NCI-H524 (cell line): ENCODE measurements at places on chromosomes 16 and 17.
A peak's percentile ranks its signal among the peaks of the same experiment; 100 is the strongest.

DNA sequence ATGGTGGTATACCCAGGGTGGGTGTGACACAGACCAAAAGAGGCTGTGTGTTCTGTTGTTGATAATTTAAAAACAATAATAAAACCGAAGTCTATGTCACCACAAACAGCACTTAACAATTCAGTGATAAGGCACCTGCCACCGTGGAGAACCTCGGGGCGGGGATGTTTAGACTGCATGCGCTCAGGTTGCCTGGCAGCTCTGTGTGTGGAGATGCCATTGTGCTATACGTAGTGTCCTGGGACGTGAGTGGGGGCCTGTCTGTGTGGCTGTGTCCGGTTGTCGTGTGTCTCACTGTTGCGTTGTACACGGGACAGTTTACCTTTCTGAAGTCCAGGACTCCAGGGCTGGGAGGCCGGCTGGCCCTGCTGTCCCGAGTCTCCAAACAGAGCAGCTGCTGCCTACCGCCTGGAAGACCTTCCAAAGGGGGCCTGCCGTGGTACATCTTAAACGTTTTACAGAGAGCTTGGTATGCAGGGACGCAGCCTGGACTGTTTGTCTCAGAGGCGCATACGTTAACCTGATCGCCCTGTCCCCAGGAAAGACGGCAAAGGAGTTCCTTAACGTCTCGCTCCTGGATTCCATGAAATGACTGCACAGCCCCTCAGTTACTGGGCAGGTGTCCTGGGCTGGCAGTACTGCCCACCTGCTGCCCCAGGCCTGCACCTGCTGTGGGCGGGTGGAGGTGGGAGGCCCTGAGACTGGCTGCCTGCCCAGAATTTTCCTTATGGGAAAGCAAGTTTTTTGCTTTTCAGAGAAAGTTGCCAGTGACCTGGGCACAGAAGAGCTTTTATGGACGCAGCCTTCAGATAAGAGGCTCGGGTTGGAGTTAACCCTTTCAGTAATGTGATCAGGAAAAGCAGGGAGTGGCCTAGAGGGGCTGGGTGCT, 19.0 kb downstream of the SPIRE2 start:
- no peak for DNase-seq

DNA sequence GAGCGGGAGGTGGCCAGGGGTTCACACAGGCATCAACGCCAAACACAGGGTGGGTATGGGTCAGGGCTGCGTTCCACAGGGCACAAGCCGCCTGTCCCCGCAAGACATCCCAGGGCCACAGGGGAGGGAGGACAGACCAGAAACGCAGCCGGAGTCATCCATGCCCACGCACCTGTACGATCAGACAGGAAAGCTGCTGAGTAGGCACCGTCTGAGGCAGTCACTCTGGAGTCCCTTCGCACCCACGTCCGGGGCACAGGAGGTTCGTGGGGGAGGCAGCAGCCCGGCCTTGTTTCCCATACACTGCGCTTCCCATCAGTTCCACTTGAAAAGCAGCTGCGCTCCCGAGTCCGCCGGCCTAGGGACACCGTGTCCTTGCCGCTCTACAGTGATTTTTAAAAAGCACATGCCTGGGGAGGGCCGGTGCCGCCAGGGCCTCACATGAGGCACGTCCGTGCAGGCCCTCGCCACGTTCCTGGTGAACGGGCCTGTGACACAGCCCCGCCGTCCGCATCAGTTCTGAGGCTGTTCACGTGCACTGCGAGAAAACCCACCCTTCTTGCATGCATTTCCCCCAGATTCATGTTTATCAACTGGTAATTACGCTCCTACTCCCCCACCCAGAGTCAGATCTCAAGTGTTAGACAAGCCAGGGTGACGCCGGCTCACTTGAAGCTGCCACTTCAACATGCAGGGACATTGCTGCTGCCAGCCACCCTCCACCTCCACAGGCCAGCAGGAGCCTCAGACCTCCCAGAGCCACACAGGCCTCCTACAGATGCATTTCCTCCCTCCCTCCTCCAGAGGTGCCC, 34.8 kb downstream of the WDR45B start:
- DNase-seq: no peak

DNA sequence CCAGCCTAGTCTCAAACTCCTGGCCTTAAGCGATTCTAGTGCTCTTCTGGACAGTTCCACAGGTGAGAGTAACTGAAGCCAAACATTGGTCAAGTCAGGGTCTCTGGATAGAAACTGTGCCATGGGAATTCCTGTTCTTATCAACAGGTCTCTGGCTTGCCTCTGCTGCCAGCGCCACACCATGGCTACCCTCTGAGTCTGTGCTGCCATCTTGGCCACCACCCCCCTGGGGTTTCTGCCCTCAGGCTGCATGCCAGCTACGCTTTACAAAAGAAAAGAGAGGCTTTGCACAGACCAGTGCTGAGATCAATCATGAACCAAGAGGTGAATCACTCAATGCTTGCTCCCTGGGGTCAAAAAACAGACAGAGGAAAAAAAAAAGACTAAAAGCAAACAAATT, 24.4 kb upstream of the CREBBP start:
- DNase-seq: no peak

- DNase-seq: no peak
Measured at GRCh38 chr17:14203388-14203787, 33.3 kb downstream of the CDRT15 start.

DNA sequence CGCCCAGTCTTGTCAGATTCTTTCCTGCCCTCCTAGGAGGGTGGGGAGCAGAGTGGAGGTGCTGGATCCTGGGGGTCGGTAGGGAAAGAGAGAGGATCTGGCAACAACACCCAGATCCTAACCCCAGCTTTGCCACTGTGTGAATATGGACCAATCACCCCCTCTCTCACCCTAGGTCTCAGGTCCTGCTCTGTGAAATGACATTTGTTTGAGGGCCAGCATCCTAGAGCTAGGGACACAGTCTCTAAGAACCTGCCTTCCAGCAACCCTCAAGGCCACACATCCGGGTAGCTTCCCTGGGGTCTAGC, 28.4 kb upstream of the MAP3K14 start:
- DNase-seq: no peak

- DNase-seq: no peak
Measured at GRCh38 chr16:81931927-81932326, 79.3 kb downstream of the SDR42E1 start.

- no peak for DNase-seq
Measured at GRCh38 chr16:47939680-47940079, 216.1 kb downstream of the ABCC12 start.

DNA sequence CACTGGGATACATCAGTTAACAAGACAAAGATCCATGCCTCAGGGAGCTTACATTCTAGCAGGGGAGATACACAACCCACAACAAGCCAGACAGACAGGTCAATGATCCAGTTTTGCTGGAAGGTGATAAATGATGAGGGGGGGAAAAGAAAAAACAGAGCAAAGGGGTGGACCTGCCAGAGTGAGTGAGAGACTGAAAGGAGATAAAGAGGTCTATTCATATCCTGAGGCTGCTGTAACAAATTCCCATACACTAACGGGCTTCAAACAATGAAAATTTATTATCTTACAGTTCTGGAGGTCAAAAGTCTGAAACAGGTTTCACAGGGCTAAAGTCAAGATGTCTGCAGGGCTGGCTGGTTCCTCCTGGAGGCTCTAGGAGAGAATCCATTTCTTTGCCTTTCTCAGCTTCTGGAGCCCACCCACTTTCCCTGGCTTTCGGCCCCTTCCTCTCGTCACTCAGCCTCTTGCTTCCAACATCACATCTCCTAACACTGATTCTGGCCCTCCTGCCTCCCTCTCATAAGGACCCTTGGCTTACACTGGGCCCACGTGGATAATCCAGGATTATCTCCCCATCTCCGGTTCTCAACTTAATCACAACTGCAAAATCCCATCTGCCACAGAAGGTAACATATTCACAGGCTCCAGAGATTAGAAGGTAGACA, 81.5 kb downstream of the GAS7 start:
- DNase-seq: peak; percentile 93

GRCh38 chr17:70099884-70100283, 24.9 kb downstream of the KCNJ16 start:
- DNase-seq: no peak

- DNase-seq: no peak
Measured at GRCh38 chr16:19520861-19521331, 1.0 kb downstream of the GDE1 start.

DNA sequence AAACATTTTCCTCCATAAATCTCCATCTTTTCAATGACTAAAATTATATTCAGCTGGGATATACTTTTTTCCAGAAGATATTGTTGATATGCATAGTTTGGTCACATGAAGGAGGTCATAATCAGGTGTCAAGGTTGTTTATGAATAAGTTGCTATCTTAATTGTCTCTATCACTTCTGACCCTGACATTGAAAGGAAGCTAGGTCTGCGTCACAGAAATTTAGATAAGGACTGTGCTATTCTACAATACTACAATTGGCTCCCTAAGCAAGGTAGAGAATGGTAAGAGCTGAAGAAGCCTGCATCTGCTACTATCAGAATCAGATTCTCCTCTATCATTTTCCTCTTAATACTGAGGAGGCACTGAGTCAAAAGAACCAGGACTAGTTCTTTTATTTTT, 67.5 kb downstream of the CACNG1 start:
- no peak for DNase-seq

DNA sequence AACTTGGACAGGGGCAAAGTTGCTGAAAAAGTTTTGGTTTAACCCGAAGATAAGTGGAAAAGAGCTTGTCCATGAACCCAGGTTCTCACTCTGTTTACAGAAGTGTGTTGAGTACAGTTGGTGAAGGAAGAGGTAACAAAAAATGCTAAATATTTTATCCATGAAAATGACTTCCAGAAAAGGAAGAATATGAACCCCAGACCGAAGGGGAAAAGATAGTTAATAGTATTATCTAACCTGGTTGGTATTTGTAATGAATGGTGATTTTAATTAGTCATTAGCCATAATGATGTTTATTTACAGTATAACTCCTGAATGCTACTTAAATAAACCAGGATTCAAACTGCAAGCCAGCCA, 574 bp upstream of the TMEM106A start:
- DNase-seq: no peak

- DNase-seq: peak; percentile 65
Measured at GRCh38 chr16:17278988-17279387, 191.8 kb downstream of the XYLT1 start.

DNA sequence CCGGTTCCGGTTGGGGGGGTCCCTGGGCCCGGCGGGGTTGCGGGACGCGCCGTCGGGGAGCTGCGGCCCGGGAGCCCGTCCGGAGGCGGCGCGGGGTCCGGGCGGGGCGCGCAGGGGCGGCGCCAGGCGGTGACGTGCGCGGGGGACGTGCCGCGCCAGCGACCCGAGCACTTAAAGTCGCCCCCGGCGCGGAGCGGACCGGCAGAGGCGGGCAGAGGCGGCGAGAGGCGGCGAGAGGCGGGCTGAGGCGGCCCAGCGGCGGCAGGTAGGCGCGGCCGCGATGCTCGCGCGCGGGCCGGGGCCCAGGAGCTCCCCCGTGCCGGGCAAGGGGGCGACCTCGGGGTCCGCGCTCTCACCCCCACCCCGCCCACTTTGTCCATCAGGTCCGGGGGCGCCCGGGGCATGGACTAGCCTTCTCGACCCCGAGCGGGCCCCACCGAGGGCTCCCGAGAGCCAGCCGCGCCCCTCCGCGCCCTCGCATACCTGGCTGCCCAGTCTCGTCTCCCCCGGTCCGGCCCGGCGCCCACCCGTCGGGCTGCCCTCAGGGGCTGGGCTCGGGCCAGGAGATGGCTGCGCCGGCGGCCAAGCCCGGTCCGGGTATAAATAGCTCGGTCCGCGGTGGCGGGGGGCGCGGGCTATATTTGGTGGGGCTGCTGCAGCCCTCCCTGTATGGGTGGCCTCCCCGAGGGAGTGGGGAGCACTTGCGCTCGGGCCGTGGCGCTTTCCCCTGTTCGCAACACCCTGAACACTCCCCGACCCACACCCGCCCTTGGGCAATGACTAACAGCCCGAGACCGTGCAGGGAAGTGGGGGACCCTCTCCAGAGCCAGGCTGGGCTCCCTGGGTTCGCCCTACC, at the start of gene SLC16A3:
Gene SLC16A3 (plus strand): TSS at position 201 of the 856 bp plus-strand sequence. CDS start 6,967 bp downstream, outside the sequence.
- no peak for DNase-seq

- no peak for DNase-seq
Measured at GRCh38 chr17:73944366-73944765, 259.1 kb upstream of the RPL38 start.

- DNase-seq: no peak
Measured at GRCh38 chr16:71296584-71297340, 7.6 kb upstream of the CMTR2 start.

DNA sequence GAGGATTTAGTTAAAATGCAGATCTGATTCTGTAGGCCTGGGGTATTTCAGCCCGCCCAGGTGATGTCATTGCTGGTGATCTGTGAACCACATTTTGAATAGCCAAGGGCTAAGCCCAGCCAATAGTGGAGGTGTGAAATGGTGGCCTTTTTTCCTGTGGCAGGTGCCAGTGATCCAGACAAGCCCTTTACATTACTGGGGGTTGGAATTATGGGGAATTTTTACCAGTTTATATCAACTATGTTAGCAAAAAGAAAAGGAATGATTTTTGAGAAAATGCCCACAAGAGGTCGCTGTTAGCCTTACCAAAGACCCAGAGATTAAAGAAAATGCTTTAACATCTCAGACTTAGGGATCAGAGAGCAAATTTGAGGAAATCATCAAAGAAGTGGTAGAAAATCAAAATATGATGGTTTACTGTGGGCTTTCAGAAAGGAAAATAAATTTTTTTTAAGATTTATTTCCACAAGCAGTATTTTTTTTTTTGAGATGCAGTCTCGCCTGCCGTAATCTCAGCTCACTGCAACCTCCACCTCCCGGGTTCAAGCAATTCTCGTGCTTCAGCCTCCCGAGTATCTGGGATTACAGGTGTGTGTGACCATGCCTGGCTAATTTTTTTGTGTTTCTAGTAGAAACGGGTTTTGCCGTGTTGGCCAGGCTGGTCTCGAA, 3.9 kb downstream of the VPS35L start:
- DNase-seq: no peak

DNA sequence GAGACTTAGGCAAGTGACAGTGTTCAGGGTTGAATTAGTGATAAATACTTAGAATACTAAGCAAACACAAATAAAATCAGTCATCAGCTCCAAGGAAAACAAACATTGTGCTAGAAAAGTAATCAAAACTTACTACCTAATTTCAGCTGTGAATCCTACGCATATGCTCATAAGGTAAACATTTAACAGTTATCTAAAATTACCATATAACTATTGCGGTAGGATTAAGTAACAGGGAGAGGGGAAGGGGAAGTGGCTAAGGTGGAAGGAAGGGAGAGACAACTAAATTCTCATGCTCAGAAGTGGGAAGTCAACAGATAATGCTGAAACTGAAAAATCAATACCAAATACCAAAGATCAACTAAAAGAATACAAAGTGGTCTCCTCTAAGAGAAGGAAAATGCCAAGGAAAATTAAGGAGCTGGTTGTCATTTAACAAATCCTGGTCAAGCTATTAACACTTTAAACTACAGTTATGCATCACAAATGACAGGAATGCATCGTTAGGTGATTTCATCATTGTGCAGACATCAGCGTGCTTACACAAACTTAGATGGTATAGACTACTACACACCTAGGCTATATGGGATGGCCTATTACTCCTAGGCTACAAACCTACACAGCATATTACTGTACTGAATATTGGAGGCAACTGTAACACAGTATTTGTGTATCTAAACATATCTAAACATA, 20.0 kb downstream of the USP32 start:
- no peak for DNase-seq

GRCh38 chr16:87608400-87608985, 6.2 kb downstream of the JPH3 start:
- no peak for DNase-seq
